ENCODE measurements at places on chromosomes 5 and 9.
A peak's percentile ranks its signal among the peaks of the same experiment; 100 is the strongest.

DNA sequence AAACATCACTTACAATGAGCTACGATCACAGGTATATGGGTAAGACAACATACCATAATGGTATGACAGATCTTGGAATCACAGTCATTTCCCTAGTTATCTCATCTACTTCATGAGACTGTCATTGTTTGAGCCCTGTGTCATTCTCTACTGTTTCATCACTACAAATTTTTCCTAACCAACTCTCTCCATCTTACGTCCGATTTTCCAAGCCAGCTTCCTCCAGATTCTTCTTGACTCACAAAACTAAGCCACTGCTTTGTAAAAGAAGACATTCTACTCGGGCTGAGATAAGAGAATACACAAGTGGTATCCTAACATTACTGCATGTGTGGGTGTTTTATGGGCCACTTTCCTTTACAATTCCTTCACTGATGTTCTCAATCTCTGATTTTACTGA is 49.6 kb downstream of the SERINC5 start:
- peak; percentile 41 for DNase-seq

GRCh38 chr5:169650701-169651331 is 13.7 kb downstream of the DOCK2 start:
- DNase-seq, result peak; percentile 98

- no peak for DNase-seq
Measured at GRCh38 chr9:129137292-129138143, 26.3 kb downstream of the PTPA start.

- no peak for DNase-seq
Measured at GRCh38 chr9:137305798-137306065, 3.7 kb upstream of the NRARP start.

GRCh38 chr9:105341434-105342146 is 97.1 kb downstream of the SLC44A1 start:
- DNase-seq, result peak; percentile 52

GRCh38 chr5:1219768-1220100 is 5.4 kb upstream of the SLC6A18 start:
- DNase-seq, result no peak
